Activated CD4-positive, alpha-beta memory T cell treated with anti-CD3 and anti-CD28 coated beads for 36 hours (primary cell): ENCODE measurements at places on chromosomes 4 and X.

DNA sequence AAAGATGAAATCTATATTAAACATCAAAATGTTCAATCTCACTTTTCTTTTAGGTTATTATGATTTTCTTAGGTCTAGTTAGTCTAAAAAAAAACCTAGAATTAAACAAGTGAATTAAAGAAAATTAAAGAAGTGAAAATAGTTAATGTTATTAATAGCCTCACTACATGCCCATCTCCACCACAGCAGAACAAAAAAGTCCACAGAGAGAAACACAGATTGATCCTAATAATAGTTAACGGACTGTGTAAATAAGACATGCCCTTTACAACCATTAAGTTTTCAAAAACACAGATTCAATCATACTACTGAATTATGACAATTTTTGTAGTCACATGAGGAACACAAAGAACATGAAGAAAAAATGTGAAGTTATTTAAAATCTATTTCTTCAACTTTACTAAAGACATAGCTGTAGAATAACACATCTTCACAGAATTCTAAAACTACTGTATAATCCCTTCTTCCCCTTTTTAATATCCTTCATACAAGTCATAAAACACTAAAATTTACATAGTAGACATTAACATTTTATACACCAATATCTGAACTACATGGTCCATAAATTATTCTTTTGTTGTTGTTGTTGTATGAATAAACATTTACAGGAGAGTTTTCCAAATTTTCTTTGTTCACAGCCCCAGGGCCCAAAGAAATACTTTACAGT is 15.3 kb downstream of the HELQ start:
- DNase-seq: no peak

- no peak for DNase-seq
Measured at GRCh38 chr4:165006886-165007285, 24.9 kb upstream of the TRIM60 start.

GRCh38 chr4:150005537-150005936 is 72.7 kb upstream of the DCLK2 start:
- no peak for DNase-seq

GRCh38 chr4:100609810-100610209 is 92.0 kb upstream of the EMCN start:
- no peak for DNase-seq
